ENCODE measurements at places on chromosomes 11 and 22. TPM values are rescaled to one million over a fixed set of nuclear protein-coding genes. Genes with fewer than 3 reads are reported as not detected.
A peak's percentile ranks its signal among the peaks of the same experiment; 100 is the strongest.

DNA sequence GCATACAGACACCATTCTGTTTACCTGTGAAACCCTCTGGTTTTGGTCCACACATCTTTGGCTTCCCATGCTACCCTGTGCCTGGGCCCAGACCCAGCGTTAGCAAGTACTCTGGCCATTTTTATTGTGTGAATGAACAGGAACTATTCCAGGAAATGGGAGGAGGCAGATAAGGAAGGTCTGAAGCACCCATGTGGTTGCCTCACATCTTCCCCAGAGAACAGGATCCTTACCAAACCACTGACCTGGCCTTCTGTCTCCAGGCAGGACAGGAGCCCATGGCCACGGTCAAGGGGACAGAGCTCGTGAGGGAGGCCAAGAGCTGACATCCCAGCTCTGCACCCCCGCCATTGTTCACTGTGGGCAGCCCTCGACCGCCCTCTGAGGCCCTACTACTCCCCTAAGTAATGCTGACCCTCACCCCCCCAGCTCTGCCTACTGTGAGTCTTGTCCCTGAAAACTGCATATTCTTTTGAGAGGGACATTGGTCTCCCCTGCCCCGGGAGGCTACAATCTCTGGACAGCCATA, 97.7 kb upstream of the TP53I11 start:
- DNase-seq, result peak; percentile 21

GRCh38 chr11:104011044-104011443, 25.4 kb upstream of the DDI1 start:
- no peak for DNase-seq

- DNase-seq, result no peak
Observed at GRCh38 chr11:17400048-17400775, 11.8 kb upstream of the KCNJ11 start.

GRCh38 chr22:42372976-42373375, 59.2 kb downstream of the NFAM1 start:
- no peak for DNase-seq

DNA sequence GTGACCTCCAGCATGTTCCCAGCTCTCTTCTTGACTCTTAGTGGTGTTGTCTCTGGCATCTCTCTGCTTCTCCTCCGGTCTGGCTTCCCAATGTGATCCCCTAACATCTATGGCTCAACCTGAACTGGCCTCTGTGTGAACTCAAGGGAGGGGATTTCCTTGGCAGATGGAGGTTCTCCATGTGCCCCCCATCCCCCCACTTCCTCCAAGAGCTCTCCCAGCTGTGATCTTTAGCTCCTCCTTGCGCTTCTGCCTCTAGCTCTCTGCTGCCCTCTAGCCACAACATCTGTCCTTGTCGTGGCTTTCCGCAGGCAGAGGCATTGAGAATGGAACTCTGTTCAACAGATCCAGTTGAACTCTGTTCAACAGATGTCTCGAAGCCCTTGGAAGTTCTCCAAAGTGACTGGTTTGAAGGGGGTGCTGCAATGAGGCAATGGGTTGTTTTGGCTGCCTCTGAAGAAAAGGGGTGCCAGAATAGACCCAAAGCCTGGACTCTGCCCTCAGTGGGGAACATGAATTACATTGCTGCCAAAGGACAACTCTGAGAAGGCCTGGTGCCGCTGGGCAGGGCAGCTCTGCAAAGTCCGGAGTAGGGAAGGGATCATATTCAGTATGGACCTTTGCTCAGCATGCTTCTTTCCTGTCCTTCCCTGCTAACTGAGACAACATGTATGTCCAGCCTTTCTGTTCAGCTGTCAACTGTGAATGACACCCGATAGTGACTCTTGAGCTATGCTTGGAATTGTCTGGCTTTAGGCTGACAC, 61.9 kb downstream of the ADM start:
- peak; percentile 85 for DNase-seq

- no peak for DNase-seq
Observed at GRCh38 chr11:64097468-64098317, 62.0 kb downstream of the FLRT1 start.

GRCh38 chr11:76800466-76801200, 17.5 kb downstream of the TSKU start:
- DNase-seq, result no peak

GRCh38 chr11:43818220-43818619, 62.4 kb upstream of the ALKBH3 start:
- no peak for DNase-seq

GRCh38 chr11:85257837-85258236, 369.3 kb downstream of the DLG2 start:
- DNase-seq, result no peak

The TCN2 gene
- 59.5 TPM for total RNA-seq

The GUCD1 gene
- total RNA-seq, result 83.8 TPM

The OR8A1 gene
- total RNA-seq, result 0.46 TPM

The ACR gene
- 2.8 TPM for total RNA-seq

The HOATZ gene
- not detected for total RNA-seq

The CHKA gene
- 173 TPM for total RNA-seq

The OR52A1 gene
- 0.03 TPM for total RNA-seq

The BIK gene
- 0.97 TPM for total RNA-seq
